NCI-H510A treated with DMSO at 0.1 percent for 48 hours (cell line): ENCODE measurements at places on chromosomes 13 and 19.

GRCh38 chr13:93292366-93292765 is 65.8 kb downstream of the GPC6 start:
- DNase-seq, result no peak

DNA sequence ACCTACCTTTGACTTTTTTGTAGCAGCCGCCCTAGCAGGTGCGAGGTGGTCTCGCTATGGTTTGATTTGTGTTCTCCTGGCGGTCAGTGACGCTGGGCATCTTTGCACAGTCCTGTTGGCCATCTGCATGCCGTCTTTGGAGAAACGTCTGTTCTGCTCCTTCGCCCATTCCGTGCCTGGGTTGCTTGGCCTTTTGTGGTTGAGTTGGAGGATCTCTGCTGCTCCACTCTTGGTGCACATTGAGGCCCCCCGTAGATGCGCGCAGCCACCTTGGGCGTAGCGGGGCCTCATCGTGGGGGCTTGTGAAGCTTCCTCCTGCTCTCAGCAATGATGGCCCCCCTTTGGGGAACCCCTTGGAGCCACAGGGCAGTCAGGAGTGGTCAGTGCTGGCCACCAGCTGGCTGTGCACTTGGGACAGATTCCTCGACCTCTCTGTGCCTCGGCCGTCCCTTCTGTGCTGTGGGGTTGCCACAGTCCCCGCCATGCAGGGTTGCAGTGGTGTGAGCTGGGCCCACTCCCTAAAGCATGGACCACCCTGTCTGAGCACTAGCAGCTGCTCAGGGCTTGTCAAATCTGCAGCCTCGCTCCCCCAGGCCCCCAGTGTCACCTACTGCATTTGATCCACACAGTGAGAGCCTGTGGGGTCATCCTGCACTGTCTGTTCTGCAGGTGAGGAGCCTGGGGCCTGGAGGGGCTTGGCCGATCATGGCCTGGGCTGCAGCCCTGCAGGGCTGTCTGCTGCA is 170.8 kb downstream of the KDM4B start:
- DNase-seq, result no peak

GRCh38 chr19:57888560-57889231 is at the start of gene ZNF814:
Gene ZNF814 (minus strand): TSS chr19:57889037. CDS start chr19:57888802, 235 bp downstream.
- peak; percentile 11 for DNase-seq

GRCh38 chr13:114057166-114058050 is 75.0 kb downstream of the RASA3 start:
- no peak for DNase-seq

GRCh38 chr13:22936228-22936627 is 244.6 kb upstream of the SGCG start:
- peak; percentile 45 for DNase-seq

- no peak for DNase-seq
Measured at GRCh38 chr19:10105509-10106099, 558 bp upstream of the PPAN start.

DNA sequence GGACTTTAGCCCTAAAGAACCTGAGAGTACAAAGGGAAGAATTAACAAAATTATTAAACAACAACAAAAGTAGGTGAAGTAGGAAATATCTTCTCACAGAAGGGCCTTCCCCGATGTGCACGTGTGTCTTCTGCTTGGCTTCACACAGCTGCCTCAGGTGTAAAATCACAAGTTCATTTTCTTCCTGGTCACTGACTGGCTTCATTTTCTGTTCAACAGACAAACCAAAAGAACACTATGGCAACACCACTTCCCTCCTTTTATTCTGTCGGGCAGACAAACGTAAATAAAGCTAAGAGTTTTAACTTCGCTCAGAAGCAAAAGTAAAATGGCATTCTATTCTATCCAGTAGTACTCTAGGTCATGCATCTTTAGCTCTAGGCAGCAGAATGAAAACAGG is 140.9 kb downstream of the TBC1D4 start:
- DNase-seq, result no peak

- DNase-seq, result no peak
Measured at GRCh38 chr19:33752018-33752800, 44.5 kb upstream of the KCTD15 start.

- peak; percentile 66 for DNase-seq
Measured at GRCh38 chr13:89695343-89696257, 1651.9 kb upstream of the MIR17HG start.

DNA sequence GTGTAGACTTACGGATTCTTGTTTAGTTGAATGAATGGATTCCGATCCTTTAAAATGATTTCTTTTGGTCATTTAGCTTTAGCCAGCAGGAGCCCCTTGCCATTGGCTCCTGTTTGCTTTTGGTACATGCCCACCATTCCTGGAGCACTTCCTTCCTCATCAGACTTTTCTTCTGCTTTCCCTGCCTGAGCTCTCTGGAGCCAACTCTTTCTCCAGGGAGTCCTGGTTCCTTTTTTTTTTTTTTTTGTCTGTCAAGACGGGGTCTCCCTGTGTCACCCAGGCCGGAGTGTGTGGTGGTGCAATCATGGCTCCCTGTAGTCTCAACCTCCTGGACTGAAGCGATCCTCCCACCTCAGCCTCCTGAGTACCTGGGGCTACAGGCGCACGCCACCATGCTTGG is 37.8 kb downstream of the SMARCA4 start:
- DNase-seq, result no peak

DNA sequence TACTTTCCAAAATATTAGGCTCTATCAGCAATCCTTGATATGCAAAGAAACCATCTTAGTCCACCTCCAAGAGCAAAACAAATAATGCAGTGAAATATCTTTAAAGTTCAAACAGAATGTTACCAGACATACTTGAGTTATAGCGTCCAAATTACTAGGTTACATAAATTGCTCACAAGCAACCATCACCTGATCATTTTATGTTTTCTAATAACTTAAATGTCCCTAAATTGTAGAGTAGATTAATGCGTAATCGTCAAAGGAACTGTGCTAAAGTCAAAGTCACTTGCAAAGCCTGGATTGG is 350.6 kb upstream of the ARGLU1 start:
- DNase-seq, result peak; percentile 34

- no peak for DNase-seq
Measured at GRCh38 chr19:15304140-15304705, 28.1 kb downstream of the BRD4 start.

- DNase-seq, result no peak
Measured at GRCh38 chr13:20738616-20739015, 35.1 kb downstream of the IL17D start.

DNA sequence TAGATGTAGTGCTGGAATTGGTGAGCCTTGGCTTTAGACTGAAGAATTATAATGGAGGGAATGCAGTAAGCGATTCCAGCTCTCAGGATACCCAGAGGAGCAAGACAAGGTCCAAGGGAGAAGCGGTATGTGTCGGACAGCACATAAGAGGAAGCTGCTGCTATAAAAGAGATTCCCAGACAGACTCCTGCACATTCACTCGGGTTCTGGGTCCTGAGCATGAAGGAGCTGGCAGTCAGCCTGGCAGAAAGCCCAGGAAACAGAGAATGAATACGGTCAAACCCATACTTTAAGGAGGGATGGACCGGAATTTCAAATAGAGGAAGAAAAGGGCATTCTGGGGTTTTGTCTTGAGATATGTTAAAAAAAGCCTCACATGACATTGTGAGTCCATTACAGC is 308.3 kb downstream of the DNAJC15 start:
- no peak for DNase-seq

- no peak for DNase-seq
Measured at GRCh38 chr13:27401210-27401609, 23.2 kb upstream of the GTF3A start.

DNA sequence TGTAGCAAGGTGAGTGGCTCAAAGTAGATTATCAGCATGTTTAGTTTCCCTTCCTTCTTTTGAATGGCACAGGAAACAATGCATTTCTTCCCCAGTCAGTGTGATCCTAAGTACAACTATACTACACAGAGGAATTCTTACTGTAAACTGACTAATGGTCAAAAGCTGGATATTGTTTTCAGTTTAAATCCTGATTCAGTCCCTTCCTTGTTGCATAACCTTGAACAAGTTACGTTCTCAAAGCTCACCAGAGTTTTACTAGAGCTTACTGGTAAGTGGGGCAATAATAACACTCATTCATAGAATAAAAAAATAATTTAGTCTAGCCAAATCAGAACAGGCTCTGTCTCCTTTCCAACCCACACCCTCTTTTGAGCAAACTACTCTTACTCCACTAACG is 180.1 kb downstream of the POSTN start:
- DNase-seq, result no peak

GRCh38 chr19:41367848-41368301 is 3.9 kb upstream of the B9D2 start:
- DNase-seq, result no peak

- DNase-seq, result no peak
Measured at GRCh38 chr13:106089261-106089980, 446.0 kb downstream of the EFNB2 start.

GRCh38 chr13:110636053-110636475 is 20.7 kb downstream of the NAXD start:
- DNase-seq, result no peak

DNA sequence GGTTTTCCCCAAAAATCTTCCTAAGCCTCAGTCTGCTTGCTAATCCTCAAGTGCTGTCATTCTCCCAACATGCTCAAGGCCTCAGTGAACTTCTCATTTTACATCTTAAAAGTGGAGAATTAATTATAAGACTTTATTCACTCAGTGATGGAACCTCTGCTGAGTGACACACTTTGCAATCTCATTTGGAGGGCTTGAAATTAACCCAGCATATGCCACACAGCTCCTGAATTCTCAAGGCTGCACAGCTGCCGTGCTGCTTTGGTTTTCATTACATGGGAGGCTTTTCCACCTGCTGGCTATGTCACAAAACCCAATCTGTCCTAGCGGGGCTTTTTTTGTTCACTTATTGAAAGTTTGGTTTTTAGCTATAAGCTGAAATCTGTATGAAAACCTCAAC is 28.3 kb upstream of the SERPINE3 start:
- no peak for DNase-seq

DNA sequence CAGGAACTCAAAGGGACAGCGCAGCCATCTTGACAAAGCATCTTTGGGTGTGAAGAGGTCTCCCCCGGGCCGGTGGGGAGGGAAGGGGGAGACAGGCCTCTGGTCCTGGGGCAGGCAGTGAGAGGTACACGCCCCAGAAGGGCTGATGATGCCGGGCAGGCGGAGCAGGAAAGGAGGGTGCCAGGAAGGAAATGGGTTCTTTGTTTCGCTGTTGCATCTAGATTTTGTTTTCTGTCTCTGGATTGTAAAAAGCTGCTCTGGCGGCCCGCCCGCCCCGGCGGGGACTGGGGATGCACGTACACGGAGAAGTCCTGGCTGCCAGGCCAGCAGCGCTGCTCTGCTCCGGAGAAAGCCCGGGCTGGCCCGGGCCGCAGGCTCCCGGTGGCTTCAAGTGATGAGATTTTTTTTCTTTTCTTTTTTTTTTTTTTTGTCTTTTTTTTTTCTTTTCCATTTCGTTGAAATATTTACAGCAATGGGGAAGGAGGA is 13.2 kb upstream of the ASF1B start:
- DNase-seq, result no peak

- no peak for DNase-seq
Measured at GRCh38 chr13:33958964-33959363, 141.0 kb downstream of the RFC3 start.
